KG1 (cell line): ENCODE measurements at places on chromosomes 16 and 17.

DNA sequence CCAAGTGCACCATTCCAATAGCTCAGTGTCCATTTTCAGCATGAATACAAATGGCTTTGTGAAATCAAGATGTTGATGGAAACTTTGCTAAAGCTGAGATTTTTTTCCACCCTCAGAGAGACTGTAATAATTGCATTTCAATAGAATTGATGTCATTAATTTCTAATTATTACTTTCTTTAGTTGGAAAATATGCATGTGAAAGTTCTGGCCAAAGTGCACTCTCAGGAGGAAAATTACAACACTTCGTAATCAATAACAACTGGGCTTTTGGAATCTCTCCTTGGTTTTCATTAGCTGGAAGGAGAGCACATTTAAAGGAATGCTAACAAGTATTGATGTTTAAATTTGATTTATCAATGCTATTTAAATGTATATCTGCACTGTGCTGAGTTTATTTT lies 529.5 kb upstream of the CDH8 start:
- no peak for DNase-seq

- no peak for DNase-seq
These were observed 84.1 kb upstream of the DNAJA2 start for GRCh38 chr16:47057630-47057993.

DNA sequence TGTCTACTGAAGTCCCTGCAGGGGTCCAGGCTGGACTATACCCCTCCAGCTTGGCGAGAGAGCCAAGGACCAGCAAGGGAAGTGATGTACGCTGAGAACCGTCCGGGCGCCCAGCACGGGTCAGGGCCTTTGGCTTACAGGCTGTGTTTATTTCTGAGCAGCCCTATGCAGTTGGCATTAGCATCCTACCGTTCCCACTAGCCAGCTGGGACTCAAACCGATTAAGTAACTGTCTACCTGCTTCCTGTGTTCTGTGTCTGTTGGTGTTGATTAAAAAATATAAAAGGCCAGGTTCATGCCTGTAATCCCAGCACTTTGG lies 73.8 kb downstream of the CMIP start:
- DNase-seq: no peak

- DNase-seq: no peak
These were observed 93.0 kb downstream of the SEC14L1 start for GRCh38 chr17:77233635-77234334.

GRCh38 chr17:56031636-56032035 lies 121.6 kb upstream of the ANKFN1 start:
- no peak for DNase-seq
